ENCODE measurements at places on chromosomes 1 and 21.

DNA sequence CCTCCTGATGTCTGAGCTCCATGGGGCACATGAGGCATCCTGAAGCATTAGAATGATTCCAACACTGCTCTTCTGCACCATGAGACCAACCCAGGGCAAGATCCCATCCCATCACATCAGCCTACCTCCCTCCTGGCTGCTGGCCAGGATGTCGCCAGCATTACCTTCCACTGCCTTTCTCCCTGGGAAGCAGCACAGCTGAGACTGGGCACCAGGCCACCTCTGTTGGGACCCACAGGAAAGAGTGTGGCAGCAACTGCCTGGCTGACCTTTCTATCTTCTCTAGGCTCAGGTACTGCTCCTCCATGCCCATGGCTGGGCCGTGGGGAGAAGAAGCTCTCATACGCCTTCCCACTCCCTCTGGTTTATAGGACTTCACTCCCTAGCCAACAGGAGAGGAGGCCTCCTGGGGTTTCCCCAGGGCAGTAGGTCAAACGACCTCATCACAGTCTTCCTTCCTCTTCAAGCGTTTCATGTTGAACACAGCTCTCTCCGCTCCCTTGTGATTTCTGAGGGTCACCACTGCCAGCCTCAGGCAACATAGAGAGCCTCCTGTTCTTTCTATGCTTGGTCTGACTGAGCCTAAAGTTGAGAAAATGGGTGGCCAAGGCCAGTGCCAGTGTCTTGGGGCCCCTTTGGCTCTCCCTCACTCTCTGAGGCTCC is 11.1 kb upstream of the RASSF5 start:
- no peak for DNase-seq

DNA sequence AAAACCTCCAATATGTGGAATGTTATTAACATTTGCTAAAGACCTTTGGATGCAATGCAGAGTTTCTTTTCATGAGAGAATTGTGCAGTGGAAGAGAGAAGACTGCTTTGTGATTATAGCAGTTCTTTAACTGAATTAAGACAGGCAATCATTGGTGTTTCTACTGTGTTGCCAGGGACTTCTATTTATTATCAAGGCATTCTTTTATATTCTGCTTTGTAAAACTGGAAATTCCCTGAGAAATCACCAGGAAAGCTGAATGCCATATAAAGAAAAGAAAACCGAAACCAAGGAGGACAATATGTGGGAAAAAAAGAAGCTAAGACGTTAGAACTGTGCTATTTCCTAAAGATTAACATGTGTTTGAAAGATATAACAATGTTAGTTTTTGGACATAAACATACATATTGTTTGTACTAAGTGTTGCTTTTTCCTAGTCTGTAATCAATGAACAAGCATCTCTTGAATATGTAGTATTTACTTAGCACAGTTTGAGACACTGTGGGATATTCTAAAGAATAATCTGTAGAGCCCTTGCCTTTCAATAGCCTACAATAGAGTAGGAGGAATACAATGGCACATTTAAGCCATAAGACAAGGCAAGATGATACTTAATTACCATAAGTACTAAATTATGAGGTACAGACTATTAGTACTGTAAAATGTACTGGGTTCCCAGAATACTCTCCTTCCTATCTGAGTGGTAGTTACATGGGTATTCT is 47.1 kb downstream of the EXTL2 start:
- no peak for DNase-seq

- DNase-seq: no peak
These were observed 9.5 kb upstream of the TAS1R2 start for GRCh38 chr1:18868801-18869424.

DNA sequence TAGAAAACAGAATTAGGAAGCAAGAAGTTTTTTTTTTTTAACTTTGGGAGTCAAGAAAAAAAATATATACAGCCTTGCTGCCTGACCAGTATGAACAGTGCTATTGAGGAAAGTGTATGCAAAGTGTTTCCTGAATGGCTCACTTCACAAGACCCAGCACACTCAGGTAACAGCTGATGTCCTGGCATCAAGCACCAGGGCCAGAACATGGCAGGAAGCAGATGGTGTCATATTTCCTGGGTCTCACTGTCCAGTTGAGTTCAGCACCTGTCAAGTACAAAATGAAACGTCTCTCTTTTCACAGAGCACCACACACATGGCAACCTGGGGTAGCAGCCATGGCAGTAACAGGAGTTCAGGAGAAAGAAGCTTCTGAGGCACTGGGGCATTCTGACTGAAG is 372.3 kb downstream of the TTLL7 start:
- DNase-seq: no peak

- DNase-seq: no peak
These were observed 25.3 kb upstream of the SDC3 start for GRCh38 chr1:30933874-30934252.

DNA sequence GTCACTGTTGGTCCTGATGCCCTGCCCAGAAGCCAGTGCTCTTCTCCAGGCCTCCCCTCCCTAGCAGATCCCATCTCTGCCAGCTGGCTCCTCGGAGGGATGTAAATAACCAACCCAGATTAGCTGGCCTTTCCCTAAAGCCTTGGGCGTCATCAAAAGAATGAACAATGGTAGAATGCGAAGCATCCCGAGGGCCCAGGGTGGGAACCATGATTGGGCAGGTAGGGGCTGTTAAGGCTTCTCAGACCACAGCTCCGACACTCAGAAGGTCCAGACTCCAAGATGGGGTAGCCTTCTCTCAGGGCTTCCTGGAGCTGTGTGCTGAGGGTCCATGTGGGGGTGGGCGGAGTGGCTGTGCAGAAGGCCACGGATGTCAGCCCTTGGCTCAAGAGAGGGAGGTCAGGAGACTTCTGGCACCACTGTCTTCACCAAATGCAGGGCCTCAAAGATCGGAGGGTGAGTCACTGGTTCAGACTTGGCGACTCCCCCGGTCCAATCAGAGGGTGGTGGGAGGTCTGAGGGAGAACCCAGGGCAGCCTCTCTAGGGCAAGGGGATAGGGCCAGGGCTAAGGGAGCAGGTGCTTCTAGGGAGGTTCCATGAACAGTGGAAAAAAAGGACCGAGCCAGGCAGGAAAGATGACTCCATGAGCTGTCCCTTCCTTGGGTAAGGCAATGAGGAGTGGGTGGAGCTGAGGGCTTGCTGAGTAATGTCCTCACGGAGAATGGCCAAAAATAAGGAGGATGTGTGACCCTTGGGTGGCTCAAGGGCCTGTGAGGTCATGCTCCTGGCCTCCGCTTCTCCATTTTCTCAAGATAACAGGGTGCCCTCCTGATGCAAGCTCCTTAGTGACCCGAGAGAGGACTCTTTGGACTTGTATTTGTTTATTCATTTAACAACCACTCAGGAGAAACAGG is 58.4 kb upstream of the EPS8L3 start:
- DNase-seq: no peak

GRCh38 chr1:248873993-248874533 is 15.2 kb upstream of the ZNF692 start:
- peak; percentile 88 for DNase-seq

DNA sequence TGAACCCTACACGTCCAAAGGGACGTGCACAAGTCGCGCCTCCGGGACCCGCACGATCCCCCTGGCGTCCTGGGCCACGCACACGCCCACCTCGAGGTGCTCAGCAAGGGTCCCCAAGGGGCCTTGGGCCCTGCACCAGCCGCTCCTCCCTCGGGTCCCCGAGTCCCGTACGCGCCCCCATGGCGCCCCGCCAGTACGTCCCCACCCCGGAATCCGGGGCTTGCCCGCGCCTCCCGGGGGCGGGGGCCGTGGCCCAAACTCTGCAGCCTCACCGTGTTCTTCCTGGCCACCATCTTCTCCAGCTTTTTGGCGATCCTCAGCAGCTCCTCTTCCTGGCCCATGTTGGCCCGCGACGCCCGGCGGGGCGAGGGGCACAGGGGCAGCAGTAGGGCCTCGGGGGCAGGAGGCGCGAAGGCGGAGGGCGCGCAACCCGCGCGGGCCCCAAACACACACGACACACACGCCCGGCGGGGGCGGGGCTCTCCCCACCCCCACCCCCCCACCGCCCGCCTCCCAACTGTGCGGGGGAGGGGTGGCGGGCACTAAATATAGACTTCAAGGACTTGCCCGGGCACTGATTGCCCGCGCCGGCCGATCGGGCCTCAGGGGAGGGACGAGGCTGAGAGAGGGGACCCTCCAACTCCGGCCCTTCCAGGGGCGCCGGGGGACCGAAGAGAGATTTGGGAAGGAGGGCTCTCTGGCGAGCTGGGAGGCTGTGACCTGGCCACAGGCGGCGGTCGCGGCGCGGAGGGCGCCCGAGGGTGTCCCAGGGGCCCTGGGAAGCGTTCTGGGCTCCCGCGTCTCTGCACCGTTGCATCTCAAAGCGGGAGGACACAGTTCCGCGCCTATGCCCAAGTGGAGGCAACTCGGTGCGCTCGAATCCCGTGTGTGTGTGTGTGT is at the start of gene TCEA3:
Gene TCEA3 (minus strand): TSS at position 456 of the 900 bp plus-strand sequence. CDS start 115 bp downstream, at position 341.
- DNase-seq: no peak

All from central memory CD8-positive, alpha-beta T cell (primary cell).